BJ (cell line): ENCODE measurements at places on chromosomes 2 and 18.

GRCh38 chr2:58051445-58051844, 4.8 kb downstream of the VRK2 start:
- no peak for DNase-seq

- DNase-seq: no peak
These were observed 138.2 kb downstream of the CABLES1 start for GRCh38 chr18:23273443-23273966.

DNA sequence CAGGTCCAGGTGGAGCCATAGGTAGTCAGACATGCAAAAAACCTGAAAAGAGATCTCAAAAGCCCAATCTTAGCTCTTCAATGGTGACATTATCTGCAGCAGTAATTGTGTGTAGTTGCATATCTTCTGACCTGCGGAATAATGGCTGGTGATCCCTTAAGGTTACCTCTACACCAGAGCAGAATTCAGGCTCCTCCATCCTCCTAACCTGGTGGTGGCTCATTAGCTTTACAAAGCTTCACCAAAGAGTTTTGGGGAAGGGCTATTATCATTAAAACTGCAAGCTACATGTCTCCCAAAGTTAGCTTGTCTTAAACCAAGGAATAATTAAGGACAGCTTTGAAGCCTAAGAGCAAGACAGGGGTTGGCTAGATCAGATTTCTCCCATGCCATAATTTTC, 42.6 kb upstream of the CHST9 start:
- no peak for DNase-seq

- no peak for DNase-seq
These were observed 4.7 kb downstream of the CREB1 start for GRCh38 chr2:207534417-207534816.

DNA sequence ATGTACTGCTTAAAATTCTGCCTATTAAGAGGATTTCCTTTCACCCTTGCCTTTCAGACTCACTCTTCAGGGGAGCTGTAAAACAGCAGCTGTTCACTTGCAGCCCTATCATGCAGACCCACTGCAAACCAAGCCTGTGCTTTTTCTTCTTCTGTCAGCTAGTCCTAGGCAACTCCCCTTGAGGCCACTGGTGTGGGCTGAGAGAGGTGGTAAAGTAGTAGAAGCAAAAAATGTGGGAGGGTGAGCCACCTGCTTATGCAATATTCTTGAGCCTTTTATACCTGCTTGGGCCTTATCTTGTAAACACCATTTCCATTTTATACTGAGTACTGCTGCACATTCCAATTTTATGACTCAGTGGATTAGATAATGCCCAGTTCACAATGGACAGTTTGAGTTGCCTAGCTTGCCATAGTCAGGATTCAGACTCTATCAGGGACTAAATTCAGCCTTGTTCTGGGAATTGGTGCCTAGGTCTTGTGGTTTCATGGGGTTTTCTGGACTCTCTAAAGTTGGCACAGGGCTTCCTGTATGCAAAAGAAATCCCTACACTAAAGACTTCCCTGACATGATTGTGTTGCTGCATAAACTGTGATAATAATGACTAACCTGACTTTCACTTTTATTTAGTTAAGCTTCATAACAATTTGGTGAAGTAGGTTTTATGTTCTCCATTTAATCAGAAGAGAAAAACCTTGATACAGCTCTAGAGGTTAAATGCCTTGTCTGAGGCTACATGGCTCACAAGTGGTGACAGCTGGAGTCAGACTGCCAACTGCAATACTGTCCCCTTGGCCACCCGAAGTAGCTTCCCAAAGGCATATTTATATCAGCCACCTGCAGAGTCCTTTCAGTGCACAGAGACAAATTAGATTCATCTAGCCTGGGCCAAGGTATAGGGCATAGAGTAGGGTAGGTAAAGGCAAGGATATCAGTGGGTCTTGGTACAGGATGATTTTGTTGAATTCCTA, 47.4 kb upstream of the KDM3A start:
- DNase-seq: no peak

DNA sequence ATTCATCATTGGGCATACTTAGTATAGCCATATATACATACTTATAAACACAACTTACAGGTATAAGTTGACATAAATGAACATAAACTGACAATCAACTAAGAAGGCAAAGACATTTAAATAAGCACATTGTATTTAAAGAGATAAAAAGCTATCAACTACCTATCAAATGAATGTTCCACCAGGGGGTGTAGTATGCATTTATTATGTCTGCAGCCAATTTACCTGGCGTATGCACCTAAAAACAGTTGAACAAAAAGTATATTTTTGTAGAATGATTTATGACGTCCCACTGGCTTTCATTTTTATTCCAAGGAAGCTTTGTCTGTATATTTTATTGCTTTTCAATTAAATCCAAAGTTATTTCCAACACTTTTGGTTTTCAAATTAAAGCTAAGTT, 323.5 kb downstream of the AFF3 start:
- DNase-seq: no peak

GRCh38 chr2:207223051-207223450, 57.3 kb upstream of the KLF7 start:
- peak; percentile 15 for DNase-seq

DNA sequence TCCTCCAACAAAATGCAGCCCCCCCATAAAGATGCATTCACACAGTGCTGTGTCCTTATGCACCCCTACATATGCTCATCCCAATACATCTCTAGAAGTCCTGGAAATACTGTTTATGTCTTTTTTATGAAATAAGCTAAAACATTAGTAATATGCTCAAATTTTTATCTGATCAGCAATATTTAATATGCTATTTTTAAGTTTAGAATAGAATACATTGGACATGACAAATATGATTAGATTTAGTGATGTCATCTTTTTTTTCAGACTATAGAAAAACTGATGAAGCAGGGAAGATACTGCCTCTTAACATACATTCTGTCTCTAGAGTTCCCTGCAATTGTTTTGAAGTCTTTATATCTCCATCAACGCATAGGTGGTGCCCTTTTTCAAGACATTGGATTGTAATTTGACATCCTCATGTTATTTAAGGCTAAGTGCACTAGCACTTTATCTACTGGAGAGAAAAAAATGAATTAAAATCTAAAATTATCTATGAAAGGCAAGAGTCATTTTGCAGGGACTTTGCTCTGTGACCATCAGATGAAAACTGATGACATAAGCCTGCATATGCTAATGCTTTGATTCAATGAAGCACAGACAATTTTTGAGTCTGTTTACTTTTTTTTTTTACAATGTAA, 395.3 kb downstream of the LPIN1 start:
- DNase-seq: no peak

- DNase-seq: no peak
These were observed 43.5 kb downstream of the INSIG2 start for GRCh38 chr2:118131771-118132170.

DNA sequence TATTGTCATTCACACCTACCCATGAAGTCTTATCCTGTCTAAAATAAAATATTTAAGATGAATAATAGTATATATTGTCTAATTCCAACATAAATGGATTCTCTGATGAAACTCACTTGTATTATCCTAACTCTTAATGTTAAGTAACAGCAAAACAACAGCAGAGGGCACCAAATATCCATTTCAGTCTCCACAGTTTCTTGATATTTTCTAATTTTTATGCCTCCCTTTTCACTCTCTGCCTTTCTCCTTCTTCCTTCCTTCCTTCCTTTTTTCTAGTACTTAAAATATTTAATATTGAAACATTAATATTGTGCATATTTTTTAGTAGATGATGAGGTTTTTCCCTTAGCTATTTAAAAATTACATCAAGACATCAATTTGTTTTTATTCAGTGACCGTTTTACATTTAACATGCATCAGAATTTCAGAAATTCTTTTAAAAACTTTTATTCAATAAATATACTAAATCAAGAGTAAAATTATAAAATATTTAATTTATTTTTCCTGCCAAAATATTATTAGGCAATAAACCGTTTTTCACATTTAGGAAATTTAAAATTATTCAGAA, 97.6 kb downstream of the WDR7 start:
- peak; percentile 5 for DNase-seq

GRCh38 chr2:29275186-29275585, 160.0 kb downstream of the CLIP4 start:
- DNase-seq: no peak

DNA sequence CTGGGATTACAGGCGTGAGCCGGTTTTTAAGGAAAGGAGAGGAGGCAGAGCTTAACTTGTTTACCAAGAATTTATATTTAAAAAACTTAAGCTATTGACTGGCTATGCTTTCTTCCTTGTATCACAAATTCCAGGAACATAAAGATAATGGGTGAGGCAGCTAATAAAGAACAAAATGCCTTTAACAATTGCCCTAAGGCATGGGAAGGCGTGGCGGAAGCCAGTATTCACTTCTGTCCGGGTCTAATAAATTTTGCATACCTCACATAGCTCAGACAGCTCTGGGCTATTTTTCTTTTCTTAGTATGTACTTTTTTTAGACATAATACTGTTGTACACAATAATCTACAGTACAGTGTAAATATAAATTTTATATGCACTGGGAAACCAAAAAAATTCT, 1.0 kb upstream of the LDAH start:
- no peak for DNase-seq

DNA sequence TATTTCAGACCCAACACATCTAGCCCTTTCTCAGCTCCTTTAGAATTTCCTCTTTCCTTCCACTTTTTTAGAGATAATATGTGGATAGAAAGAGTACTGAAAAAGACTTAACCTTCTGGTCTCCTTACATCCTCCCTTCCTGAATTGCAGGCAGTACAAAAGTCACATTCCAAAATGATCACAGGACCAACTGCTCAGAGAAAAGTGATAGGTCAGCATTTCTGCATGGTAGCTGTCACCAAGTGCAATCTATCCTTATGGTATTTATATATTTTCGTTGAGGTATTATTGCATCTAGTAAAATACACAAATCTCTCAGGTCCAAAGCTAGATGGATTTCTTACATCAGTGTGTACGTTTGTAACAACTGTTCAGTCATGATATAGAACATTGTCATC, 427.5 kb downstream of the LPIN1 start:
- DNase-seq: no peak

- no peak for DNase-seq
These were observed 123.6 kb downstream of the EIPR1 start for GRCh38 chr2:3253913-3254441.

DNA sequence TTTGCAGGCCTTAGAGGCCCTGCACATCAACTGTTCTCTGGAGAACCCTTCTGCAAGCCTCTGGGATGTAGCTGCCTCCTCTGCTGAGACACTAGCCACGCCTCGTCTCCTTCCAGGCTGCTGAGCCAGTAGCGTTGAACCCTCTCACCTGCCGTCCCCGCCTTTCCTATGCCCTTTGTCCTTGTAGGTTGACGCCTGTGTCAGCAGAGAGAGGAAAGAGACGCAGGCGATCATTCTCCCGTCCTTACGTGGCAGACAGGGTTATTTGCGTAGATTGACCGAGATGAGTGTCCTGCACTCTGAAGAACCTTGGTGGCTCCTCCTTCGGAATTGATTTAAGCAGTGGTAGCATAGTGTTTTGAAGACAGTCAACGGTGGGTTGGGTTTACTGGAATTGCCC, 27.8 kb downstream of the ID2 start:
- DNase-seq: no peak

DNA sequence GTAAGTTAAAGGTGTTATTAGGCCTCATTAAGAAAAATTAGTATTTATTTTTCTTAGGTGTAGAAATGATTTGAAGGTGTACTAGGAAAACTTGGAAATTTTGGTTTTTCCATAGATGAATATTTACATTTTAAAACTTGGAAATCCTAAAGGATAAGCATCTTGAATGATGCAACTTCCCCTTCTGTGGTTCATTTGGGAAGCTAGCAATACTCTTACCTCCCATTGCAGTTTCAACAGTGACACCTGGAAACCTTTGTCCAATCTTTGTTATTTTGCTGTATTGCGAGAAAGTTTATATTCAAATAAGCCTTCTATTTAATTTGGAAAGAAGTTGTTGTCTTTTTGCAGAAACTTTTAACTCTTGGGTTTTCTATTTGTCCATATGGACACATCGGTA, 68.5 kb downstream of the ZEB2 start:
- no peak for DNase-seq

- no peak for DNase-seq
These were observed 413.0 kb downstream of the MTX2 start for GRCh38 chr2:176682278-176682677.

- no peak for DNase-seq
These were observed 70.8 kb upstream of the NOSTRIN start for GRCh38 chr2:168731616-168732015.

DNA sequence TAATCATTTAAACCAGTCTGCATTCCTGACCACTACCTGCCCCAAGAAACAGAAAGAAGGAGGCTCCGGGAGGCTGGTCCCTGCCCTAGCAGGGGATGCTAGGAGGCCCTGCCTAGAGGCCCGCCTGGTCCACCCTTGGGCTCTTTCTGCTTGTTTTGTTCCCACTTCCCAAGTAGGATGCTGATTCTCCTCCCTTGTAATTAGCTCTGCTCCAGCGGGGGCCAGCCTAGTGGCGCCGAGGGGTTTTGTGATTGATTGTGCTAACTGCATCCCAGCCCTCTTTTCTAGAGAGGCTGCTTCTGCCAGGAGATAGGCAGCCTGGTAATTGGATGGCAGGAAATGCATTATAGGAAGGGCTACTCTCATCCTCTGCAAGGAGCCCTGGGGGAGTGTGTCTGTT, 220.0 kb downstream of the LOXHD1 start:
- DNase-seq: no peak

DNA sequence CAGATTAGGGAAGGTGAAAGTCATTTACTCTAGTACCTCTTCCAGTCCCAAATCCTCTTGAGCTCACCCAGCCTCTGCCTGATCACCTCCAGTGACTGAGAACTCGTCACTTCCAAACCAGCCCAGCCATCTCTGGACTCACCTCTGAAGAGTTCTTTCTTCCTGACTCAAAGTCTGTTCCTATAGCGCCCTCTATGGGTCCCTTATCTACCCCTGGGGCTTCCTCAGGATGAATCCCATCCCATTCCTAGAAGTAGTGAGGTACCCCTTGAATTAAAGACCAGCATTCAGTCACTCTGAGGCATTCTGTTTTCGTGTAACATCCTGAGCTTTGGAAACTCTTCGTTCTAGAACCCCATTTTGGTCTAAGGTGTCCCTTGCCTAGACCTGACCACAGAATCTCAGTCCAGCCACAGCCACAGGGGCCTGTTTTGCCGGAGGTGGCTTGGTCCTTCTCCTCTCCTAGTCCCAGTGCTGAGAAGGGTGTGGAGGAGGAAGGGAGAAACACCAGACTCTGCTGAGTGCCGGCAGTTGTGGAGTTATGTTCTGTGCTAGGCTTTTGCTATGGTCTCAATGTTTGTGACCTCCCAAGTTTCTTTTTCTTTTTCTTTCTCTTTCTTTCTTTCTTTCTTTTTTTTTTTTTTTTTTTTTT, 32.7 kb downstream of the SIX3 start:
- no peak for DNase-seq

DNA sequence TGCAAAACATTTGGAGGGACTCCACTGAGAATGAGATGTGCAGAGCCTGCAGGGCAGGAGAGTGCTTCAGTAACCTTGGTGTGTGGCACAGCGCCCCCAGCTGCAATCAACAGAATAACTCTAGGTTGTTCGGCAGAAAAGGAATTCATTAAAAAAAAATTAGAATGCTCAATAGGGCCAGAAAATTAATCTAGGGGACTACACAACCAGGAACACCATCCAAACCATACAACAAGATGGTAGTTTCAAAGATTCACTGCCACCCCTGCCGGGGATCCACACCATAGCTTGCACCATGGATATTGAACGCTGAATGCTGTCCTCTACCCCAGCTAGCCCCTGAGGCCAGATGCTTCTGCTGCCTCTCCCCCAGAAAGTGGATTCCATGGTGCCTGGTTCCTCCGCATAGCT, 50.1 kb downstream of the THUMPD2 start:
- no peak for DNase-seq

GRCh38 chr2:154449951-154450658, 248.4 kb upstream of the KCNJ3 start:
- no peak for DNase-seq

- no peak for DNase-seq
These were observed 51.4 kb downstream of the TRAPPC12 start for GRCh38 chr2:3430740-3431490.
